Hematopoietic multipotent progenitor cell (in vitro differentiated cells): ENCODE measurements at places on chromosomes 5 and 9.

DNA sequence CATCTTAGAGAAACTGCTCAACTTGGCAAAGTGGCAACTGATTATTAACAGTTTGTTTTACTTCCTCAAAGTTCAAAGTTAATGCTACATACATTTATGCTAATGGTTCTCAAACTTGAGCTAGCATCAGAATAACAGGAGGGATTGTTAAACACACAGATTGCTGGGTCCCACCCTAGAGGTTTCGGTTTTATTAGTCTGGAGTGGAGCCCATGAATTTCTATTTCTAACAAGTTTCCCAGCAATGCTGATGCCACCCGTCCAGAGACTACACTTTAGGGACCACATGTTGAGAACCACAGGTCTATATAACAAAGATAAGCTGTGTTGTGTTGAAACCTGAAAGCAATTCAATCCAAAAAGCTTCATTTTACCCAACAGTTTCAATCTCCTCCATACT lies 95.3 kb downstream of the FBXW11 start:
- DNase-seq = no peak

DNA sequence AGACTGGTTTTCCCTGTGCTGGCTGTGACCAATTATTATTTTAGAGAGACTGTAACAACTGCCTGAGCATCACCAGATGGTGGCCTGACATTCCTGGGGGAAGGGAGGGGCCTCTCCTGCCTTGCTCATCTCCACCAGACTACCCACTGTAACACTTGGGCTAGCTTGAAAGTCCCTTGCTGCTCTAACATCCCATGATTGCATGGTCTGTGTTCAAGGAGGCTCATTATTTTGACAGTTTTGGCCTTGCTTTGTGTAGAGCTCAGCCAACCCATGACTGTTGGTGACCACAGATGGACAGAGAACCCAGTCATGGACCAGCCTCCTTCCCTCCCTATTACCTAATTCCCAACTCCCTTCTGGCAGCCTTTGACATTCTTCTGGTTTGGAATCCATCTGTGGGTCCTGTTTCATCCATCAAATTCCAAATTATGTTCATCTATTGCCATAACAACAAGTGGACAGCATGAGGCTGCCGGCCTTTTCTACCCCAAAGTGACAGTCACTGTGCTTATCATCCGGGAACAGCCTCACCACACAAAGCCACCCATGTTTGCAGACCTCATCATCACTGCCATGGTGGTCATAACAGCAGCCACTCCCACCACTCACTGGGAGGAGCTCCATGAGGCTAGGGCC lies 49.0 kb upstream of the ICE1 start:
- no peak for DNase-seq

DNA sequence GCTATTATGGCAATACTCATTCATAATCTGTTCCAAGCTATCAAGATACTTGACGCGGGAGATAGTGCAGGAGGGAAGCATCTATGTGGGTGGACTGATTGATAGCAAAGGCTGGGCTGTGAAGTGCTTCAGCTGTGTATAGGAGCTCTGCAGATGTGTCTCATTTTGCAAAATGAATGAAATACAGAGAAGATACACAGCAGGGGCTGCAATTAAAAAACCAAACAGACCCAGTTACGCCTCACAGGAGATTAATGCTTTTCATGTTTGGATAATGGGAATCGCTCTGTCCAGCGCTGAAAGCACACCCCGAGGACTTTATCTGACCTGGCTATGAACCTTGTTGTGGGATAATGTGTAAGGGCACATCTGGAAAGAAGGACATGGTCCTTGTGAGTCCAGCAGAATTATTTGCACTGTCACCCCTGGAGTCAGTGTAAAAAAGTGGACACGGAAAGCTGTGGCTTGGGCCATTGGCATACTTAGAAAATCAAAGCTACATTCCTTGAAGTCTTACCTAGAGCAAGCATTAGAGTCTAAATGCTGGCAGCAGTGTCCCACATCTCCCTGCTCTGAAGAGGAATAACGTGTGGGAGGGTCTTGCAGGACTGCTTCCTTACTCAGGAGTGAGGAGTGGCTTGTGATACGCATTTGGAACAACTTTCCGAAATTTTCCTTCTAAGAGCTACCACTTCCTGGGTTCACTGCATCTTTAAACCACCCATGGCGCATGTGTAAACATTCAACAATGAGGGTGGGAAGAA lies 2.6 kb downstream of the SH3RF2 start:
- DNase-seq = no peak

GRCh38 chr9:118686959-118687358 lies 682.3 kb downstream of the BRINP1 start:
- DNase-seq = no peak

DNA sequence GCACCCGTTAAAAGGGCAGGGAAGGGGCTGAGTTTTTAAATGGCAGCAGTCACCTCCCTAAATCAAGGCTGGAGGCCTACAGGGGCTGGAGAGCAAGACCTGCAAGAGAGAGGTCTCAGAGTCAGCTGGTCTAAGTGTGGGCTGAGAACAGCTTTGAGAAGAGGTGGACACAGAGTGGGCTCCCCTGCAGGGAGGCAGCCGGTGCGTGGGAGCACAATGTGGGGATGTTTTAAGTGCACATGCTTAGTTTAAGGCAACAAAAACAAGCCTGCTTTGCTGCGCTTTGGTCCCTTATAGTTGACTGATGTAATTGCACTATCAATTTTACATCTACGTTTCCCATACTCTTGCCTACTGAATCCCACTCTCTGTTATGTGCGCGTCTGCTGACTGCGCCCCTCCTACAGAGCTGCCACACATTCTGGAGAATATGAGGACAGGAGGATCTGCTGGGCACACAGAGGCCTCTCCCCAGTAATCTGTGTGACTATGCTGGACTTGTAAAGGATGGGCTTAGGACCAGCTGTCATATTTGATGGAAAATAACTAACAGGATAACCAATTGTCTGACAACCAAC lies 62.0 kb upstream of the ICE1 start:
- no peak for DNase-seq

DNA sequence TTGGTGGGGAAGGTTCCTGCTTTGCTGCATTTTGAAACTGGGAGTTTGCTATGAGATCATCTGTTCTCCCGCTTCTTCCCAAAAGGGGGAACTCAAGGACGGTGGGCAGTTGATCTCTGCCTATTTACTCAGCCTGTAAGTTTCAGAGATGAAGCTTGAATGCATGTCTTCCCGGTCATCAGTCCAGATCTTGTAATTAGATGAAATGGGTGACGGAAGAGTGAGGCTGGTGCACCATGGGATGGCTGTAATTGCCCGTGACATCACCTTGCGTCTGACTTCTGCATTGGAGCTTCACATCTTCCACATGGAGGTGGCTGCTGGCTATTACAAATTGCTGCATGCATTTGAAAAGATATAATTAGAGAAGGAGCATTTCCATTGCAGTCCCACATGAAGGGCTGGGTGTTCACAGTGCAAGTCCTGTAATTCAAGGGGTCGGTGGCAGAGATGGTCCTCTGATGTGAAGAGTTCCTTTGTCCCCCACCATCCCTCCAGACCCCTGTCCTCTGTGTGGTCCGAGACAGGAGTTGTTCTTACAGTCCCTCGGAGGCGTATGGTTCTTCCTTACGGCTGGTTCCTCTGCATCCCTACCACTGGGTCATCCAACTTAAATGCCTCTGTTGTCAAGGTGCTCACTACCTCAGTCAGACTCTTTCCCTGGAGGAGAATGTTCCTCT lies 72.9 kb downstream of the ZNF618 start:
- DNase-seq = no peak

DNA sequence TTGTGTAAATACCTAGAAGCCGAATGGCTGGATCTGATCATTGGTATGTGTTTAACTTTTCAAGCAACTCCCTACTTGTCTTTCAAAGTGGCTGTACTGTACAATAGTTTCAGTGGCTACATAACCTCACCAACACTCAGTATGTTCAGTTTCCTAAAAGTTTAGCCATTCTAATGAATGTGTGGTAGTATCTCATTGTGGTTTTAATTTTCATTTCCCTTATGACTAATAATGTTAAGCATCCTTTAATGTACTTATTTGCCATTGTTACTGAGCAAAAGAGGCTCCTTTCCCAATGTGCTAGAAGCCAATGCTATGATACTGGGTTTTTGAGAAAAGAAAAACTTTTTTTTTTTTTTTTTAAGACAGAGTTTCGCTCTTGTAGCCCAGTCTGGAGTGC lies 27.8 kb upstream of the ALDOB start:
- DNase-seq = no peak

GRCh38 chr5:73312872-73313510 lies 135.6 kb downstream of the FOXD1 start:
- no peak for DNase-seq

DNA sequence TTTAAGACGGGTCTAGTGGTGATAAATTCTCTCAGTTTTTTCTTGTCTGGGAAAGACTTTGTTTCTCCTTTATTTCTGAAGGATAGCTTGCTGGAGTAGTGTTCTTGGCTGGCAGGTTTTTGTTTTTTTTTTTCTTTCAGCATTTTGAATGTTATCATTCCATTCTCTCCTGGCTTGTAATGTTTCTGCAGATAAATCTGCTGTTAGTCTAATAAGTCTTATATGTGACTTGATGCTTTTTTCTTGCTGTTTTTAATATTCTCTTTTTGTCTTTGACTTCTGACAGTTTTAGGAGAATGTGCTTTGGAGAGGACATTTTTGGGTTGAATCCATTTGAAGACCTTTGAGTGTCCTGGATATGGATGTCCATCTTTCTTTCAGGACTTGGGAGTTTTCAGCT lies 16.0 kb downstream of the HSD17B4 start:
- no peak for DNase-seq

GRCh38 chr5:31221001-31221400 lies 27.5 kb downstream of the CDH6 start:
- no peak for DNase-seq

- no peak for DNase-seq
Observed at GRCh38 chr9:126304971-126305320, 21.7 kb upstream of the MVB12B start.

GRCh38 chr9:105054491-105054890 lies 126.5 kb upstream of the ABCA1 start:
- no peak for DNase-seq

DNA sequence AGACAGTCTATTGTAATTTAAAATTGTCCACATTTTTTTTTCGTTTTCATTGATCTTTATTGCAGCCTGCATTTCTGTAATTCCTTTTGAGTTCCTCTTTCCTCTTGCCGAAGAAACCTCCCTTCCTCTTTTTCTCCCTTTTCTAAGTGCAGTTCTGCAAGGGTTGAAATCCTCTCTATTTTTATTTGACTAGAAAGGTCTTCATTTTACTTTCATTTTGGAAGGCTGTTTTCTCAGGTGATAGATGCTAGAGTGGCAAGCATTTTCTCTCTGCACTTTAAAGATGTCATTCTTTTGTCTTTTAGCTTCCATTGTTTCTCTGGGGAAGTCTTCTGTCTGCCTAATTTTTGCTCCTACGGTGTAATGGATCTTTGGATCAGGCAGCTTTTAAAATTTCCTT lies 248.5 kb downstream of the SMARCA2 start:
- no peak for DNase-seq

DNA sequence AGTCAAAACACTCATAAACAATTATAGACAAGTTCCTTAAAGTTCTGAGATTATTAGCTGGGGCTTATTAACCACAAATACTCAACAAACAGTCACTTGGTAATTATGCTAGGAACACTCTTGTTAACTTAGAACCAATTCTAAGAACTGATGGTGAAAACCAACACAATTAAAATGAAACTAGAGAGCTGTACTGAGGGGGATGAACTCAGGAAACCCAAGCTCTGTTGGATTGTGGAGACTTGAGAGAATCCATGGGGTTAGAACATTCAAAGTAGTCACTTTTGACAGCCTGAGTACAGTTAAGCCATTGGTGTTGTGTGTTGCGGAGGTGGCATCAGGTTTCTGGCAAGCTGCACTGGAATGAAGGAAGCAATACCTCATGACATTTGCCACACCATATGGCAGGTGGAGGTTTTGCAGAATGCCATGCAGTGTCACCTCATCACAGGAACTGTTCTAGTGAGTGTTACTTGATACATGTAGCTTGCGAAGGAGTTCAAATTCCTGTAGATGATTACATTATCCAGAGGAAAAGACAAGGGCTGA lies 480.9 kb upstream of the CD180 start:
- no peak for DNase-seq

- DNase-seq = no peak
Observed at GRCh38 chr5:64347309-64347708, 158.5 kb upstream of the RGS7BP start.

GRCh38 chr5:124104821-124105220 lies 592.8 kb downstream of the CSNK1G3 start:
- DNase-seq = no peak

DNA sequence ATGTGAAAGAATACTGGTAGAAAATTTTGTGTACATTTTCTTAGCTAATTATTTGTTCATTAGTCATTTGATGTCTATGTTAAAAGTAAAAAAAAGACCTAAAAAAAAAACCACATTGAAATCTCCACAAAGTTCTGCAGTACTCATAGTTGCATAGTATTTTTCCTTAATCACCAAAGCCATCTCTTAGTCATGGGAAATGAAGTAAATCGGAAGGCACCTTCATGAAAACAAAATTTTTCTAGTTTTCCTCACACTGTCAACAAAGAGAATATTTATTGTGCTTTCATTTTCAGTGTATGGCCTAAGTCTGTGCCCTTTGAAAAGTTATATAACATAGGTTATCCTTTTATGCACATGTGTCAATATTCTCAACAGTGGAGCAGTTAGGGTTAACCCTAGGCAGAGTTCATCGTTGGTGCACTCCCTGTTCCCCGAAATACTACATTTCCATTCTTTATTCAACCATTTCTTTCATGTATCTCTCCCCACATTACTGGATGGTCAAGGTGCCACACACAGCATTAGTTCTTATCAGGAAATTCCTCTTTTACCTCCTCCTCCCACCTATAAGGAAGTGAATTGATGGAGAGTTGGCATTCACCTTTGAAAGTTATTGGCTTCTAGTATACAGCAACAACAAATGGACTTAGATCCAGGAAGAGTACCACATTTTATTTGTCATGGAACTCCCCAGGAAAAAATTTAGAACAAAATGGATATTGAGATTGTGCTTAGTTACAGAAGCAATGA lies 93.1 kb downstream of the NUDT12 start:
- no peak for DNase-seq

- DNase-seq = peak; percentile 83
Observed at GRCh38 chr9:131237931-131238401, 38.3 kb downstream of the FAM78A start.

DNA sequence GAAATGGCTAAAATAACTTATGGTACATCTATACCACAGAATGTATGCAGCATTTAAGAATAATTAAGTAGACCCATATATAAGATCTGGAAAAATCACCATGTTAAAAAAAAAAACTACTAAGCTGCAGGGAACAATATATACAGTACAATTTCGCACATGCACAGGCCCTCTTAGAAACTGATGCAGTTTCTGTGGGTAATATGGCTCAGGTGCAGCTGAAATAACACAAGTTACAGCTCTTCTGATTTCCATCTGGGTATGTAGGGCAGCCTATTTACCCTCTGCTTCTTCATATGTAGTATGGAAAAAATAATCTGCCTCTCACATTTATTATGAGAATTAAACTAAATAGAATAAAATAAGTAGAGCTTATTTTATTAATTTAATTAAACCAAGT lies 82.9 kb downstream of the YIPF5 start:
- DNase-seq = no peak

GRCh38 chr5:25974451-25974850 lies 1063.9 kb downstream of the CDH9 start:
- DNase-seq = no peak

- DNase-seq = peak; percentile 58
Observed at GRCh38 chr9:127837346-127837745, 17.1 kb downstream of the ENG start.
